ENCODE measurements at places on chromosomes 12 and 14.
A peak's percentile ranks its signal among the peaks of the same experiment; 100 is the strongest.

DNA sequence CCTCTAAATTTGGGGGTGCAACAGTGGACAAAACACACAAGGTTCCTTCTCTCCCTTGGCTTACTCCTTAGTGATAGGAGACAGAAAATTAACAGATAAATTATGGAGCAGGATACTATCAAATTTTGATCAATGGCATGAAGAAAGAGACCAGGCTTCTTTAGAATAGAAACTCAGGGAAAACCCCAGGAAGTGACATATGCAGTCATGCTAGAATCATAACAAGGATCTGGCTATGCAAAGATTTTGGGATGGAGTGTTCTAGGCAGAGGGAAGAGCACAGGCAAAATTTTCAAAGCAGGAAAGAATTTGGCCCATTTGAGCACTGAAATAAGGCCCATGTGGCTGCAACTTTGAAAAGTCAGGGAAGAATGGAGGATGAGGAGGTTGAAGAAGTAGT, 182.3 kb upstream of the PLEKHG7 start:
- DNase-seq: no peak

DNA sequence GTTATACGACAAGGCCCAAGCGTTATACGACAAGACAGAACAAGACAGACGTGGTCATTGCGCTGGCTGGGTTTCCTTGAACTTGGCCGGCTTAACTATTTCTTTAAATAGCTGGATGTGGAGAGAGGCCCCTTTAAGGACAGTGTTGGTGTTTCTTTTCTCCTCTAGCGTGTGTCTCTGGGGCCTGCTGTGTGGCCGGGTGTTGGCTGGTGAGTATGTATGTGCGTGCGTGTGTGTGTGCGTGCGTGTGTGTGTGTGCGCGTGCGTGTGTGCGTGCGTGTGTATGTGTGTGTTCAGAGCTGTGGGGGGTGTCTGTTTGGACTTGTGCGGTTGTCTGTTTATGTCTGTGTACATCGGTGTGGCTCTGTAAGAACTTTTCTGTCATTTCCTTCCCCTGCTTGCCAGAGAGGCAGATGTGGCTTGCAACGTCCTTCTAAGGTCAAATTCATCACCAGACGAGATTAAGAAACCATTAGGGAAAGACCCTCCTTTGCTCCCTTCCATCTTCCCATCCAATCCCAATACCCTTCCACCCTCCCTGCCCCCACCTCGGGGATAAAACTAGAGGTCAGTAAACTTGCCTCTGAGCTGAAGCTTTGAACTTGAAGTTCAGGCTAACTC, 78.6 kb upstream of the TBX3 start:
- DNase-seq: no peak

GRCh38 chr14:39641224-39641623, 209.0 kb upstream of the FBXO33 start:
- DNase-seq: no peak

DNA sequence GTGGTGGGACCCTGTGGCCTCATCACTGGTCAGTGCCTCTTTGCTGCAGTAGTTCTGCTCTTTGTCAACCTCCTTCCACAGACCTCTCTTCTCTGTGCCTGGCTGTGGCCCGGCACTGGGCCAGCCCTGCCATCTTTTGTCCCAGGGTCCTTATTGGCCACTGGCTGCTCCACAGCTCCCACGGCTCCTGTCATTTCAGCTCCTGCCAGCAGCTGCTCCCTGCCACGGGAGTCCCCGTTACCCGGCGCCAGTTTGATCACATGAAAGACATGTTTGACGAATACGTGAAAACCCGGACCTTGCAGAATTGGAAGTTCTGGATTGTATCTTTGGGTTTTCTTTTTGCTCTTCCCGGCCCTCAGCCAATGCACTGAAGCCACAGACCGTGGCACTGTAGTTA, 35.4 kb downstream of the IL31 start:
- DNase-seq: no peak

- no peak for DNase-seq
These were observed 41.2 kb downstream of the APOBEC1 start for GRCh38 chr12:7624478-7624877.

DNA sequence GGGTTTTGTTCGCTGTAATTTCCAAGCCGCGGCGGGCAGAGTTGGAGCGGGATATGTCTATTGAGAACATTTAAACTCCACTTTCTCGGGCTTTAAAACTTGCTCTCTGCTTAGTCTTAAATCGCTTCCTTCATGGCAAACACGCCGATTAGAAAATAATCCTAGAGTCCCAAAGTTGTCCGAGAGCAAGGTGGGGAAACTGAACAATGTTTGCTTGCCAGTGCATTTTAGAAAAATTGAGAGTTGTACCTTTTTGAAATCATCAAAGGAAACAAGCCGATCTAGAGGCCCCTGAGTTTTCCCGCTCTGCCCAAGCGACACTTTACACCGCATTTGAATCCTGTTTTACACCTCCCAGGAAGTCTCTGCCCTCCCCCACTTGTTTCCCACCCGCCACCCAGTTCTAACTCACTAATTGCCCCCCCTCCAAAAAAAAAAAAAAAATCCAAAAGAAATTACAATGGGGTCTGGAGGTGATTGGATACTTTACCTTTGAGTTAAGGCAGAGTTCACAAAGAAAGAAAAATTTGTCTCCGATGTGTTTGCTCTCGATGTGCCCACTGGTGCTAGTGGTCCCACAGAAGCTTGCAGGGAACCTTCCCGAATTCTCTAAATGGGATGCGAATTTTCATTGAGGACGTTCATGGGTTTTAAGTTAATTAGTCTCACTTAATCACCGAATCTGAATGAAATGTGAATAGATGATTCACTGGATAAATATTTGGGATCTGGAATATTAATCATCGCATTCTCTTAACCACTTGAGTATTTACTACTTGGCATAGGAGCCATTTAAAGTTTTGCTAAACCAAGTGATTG, 2.3 kb downstream of the HMGA2 start:
- no peak for DNase-seq

GRCh38 chr14:96206461-96206860, 1.8 kb downstream of the BDKRB2 start:
- no peak for DNase-seq

DNA sequence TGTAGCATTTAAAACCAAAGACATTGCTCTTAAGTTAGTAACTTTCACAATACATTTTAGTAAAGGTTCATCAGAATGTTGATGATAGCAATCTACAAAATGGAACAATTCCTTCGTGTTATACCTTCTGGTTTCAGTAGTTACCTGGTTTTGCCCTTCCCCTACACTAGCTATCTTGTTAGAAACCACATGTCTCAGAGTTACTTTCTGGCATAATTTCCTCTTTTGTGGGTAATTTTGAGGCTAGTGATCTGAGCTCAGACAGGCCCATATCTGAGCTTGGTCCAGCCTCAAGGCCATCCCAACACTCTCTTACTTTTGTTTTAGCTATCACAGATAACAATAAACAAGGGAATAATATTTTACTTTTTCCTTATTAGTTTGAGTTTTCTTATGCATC, 196.9 kb downstream of the KITLG start:
- DNase-seq: no peak

- peak; percentile 60 for DNase-seq
These were observed 59.3 kb downstream of the C14orf132 start for GRCh38 chr14:96098309-96098998.

DNA sequence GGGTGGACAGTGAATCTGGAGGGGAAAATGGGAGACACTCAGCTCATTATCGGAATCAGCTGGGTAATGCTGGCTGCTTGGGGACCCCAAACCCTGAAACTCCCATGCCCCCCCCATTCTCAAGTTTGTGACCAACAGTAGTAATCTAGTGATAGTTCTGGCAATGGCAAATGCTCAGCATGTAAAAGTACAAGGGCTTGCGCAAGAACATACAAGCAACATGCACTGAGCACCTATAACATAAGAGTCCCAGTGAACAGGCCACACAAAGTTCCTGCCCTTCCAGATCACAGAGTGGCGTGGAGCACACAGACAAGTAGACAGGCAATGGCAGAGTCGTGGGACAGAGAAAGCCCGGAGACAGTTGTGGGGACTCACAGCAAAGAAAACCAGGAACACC, 407.9 kb downstream of the MED13L start:
- no peak for DNase-seq

- DNase-seq: no peak
These were observed 8.3 kb downstream of the ALG10 start for GRCh38 chr12:34030591-34030990.

GRCh38 chr12:60529261-60529660, 933.4 kb downstream of the SLC16A7 start:
- DNase-seq: no peak

DNA sequence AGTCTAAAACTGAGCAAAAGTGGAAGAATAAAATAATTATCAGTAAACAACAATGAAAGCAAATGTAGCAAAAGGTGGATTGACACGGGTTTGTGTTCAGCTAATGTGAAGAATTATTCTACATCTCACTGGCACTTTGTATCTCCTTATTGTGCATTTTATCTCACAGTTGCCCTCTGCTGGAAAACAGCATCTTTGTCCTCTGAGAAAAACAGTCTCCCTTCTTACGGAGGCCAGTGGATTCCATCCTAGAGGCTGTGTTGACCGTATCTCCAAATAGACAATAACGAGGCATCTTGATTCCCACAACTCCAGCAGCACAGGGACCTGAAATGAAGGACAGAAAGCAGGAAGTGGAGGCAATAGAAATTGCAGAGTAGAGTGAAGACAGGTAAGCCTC, 51.3 kb upstream of the PLBD1 start:
- DNase-seq: no peak

DNA sequence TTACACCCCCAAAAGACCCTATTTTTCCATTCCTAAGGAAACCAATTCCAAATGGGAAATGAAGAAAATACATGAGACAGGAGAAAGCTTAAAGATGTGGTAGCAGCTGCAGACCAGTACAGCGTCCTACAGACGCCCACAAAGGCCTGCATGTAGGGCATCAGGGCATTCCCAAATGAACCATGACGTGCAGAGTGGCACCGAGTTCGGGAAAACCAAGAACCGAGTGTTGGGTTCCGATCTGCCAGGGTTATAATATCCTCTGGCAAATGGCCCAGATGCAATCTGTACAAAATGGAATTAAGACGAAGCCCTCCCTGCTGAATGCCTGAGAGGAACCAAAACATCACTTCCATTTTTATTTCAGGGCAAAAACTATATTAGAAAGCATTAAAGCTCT, 34.4 kb upstream of the SELPLG start:
- DNase-seq: no peak

GRCh38 chr14:73710737-73711136, 3.4 kb downstream of the PNMA1 start:
- DNase-seq: no peak

DNA sequence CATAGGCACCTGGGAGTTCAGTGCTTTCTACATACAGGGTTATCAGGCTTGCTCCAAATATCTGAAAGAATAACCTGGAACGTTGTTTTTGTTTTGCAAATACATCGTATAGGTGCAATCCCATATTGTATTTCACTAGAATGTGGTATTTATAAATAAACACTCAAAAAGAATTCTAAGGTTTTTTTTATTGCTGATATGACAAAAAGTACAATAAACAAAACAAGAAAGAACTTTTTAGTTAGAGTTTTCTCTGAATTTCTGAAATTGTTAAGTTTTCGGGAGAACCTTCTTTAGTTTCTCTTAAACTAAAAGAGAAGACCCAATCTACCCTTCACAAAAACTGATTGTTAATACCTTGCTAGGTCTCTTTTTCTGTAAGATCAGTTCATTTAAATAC, 225.8 kb downstream of the CCDC59 start:
- DNase-seq: no peak

GRCh38 chr14:78997811-78998210, 827.6 kb downstream of the NRXN3 start:
- no peak for DNase-seq

GRCh38 chr12:92756898-92757596, 54.3 kb downstream of the PLEKHG7 start:
- no peak for DNase-seq

- no peak for DNase-seq
These were observed 227.0 kb downstream of the ANO2 start for GRCh38 chr12:5718073-5718472.

- DNase-seq: no peak
These were observed 1062.2 kb upstream of the FBXO33 start for GRCh38 chr14:40494483-40494882.

GRCh38 chr12:20476551-20476950, 108.2 kb downstream of the PDE3A start:
- DNase-seq: no peak

- DNase-seq: no peak
These were observed 155.2 kb upstream of the AVPR1A start for GRCh38 chr12:63305901-63306875.

- DNase-seq: no peak
These were observed 174.1 kb upstream of the PLXNC1 start for GRCh38 chr12:93974252-93974651.

DNA sequence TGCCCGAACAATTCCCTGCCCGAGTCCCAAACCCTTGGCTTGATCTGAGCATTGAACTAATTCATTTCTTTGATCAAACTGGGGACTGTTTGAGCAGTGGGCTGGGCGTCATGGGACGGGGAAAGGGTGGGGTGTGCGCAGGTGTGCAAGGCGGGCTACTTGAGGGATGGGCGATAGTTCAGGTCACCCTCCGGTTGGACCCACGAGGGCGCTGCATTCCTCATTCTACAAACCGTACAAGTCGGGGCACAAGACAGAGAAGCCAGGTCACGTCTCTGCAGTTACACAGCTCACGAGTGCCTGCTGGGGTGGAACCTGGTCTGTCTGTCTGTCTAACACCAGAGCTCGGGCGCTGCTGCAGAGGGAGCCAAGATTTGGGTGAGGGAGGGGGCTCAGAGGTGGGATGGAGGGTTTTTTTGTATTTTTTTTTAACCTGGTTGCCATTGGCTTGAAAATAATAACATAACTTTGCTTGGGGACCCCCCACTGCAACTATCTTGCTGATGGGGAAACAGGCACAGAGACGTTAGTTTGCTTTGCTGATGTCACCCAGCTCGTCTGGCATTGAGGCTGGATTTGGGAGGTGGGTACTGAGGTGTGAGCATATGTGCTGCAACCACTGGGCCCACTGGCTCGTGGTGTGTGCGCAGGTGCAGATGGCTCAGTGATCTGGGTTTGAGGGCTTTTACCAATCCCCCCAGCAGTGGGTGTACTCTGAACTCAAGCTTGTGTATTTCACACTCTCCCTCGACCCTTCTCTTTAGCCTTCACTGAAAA, 7.6 kb upstream of the RTL1 start:
- DNase-seq: no peak

- no peak for DNase-seq
These were observed 1090.8 kb downstream of the BCL11B start for GRCh38 chr14:98181241-98181640.

DNA sequence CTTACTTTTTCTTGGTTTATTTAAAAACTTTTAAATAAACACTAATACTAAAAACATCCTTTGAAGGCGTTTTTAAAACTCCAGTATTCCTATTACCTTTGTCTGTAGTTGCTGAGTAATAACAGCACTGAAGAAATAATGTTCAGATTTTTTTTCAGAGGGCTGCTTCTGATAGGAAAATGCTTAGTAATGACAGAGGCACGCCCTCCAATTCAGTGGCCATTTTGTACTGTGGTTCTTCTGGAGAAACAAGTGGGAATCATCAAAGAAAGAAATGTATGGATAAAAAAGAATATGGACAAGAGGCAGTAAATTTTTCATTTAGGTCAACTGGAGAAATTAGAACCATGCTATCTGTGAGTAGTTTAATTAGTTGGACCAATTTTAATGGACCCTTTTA, 13.6 kb downstream of the VEZT start:
- no peak for DNase-seq
